H7 (cell line): ENCODE measurements at places on chromosomes 6 and 20. TPM values are rescaled to one million over a fixed set of nuclear protein-coding genes. Genes with fewer than 3 reads are reported as not detected.

SLC2A10 gene
- total RNA-seq = 7.4 and 9.5 TPM in 2 replicates

CFB gene
- not detected in 2 replicates for total RNA-seq

ADNP gene
- total RNA-seq = 23.5 and 40.5 TPM in 2 replicates

CCN6 gene
- not detected in 2 replicates for total RNA-seq

ELMO2 gene
- total RNA-seq = 34.2 and 36.8 TPM in 2 replicates

SOBP gene
- total RNA-seq = 1.3 and 6.8 TPM in 2 replicates

TUBB gene
- 1,911 and 2,101 TPM in 2 replicates for total RNA-seq

NR2E1 gene
- not detected in 2 replicates for total RNA-seq
